ENCODE measurements at places on chromosomes 2 and 18.

DNA sequence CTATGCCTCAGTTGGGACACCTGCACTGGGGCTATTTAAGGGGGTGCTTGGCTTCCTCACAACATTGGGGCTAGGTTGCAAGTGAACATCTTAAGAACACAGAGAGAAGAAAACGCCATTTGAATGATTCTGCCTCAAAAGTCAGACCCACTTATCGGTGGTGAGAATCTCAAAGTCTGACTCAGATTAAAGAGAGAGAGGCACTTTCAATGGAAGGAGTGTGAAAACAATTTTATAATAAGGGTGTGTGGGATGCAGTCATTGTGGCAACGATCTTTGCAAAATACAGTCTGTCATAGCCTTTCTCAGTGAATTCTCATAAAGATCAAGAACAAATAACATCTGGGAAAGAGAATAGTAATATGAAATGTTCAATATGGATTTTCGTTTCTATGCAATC, 41.8 kb downstream of the CCDC102B start:
- DNase-seq, result no peak

DNA sequence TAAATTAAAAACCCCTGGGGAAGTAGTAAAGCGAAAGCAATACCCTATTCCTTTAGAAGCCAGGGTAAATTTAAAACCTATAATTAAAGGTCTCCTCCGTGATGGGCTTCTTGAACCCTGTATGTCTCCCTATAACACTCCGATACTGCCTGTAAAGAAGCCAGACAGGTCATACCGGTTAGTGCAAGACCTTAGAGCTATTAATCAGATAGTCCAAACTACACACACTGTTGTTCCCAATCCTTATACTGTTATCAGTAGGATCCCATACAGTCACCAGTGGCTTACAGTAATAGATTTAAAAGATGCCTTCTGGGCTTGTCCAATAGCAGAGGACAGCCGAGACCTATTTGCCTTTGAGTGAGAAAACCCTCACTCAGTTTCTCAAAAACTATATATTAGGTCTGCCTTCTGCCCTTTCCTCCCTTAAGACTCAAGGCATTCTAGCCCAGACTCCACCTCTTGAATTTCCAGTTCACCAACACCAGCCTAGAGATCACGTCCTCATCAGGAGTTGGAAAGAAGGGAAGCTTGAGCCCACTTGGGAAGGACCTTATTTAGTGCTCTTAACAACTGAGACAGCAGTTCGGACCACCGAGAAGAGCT, 12.4 kb upstream of the SAP130 start:
- peak; percentile 53 for DNase-seq

DNA sequence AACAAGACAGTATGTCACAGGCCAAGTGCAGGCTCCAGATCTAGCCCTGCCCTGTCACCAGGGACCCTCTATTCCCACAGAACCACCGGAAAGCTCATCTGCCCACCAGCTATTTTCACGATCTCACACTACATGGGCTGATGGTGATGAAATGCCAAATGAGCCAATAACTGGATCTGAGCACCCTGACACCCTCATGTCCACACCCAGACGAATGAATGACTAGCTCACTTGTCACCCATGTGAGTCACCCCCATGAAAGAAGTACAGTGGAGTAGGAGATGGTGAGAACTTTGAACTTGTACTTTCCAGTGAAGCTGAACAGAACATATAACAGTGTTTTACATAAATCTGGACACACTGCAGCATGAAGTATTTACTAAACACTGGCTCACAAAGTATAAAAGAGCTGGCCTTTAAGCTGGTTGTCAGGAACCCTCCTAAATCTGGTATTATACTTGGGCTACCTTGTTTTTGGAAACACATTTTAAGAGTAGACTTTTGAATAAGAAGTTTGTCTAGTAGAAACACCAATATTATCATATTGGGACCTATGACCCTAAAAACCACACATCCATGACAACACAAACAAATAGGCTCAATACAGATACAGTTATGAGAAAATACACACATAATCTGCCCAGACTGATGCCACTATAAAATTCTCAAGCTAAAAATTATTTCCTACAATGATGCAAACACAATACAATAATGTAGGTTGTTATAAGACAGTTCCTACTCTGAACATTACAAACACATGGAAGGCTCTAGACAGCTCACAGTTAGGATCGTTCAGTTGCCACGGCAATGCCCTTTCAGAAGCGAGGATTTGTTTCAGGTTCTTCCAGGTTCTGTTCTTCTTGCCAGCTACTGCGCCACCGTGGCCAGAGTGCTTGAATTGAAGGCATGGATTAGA, 19.0 kb downstream of the INO80C start:
- peak; percentile 87 for DNase-seq

- peak; percentile 39 for DNase-seq
These were observed 1.5 kb downstream of the SFXN5 start for GRCh38 chr2:73069855-73070642.

DNA sequence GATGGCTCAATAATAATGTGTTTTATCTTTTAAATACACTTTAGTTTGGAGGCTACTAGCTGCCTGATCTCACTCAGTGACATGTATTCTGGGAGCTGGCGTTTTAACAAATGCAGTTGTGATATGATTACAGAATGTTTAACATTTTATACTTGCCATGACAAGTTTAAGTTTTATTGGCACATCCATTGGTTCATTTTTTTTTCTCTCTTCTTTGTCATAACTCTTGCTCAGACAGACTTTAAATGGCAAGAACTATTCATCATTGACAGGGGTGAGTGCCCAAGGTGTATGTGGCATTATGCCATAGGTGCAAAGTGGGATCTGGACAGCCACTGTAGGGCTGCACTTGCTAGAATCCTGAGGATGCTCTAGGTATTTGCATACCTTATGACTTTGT, 72.1 kb upstream of the MYL1 start:
- DNase-seq, result no peak

- no peak for DNase-seq
These were observed 277.5 kb upstream of the ZSWIM2 start for GRCh38 chr2:187126247-187127005.
